ENCODE measurements at places on chromosomes 12 and 14.
A peak's percentile ranks its signal among the peaks of the same experiment; 100 is the strongest.

DNA sequence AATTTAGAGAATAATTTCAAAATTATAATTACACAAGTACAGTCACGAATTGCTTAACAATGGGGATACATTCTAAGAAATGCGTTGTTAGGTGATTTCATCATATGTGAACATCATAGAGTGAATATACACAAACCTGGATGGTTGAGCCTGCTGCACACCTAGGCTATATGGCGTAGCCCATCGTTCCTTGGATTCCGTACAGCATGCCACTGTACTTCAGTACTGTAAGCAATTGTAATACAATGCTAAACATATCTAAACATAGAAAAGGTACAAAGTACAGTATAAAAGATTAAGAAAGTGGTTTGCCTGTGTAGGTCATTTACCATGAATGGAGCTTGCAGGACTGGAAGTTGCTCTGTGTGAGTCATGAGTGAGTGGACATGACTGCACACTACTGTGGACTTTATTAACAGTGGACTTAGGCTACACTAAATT lies 286.2 kb downstream of the CACNA1C start:
- peak; percentile 74 for DNase-seq

DNA sequence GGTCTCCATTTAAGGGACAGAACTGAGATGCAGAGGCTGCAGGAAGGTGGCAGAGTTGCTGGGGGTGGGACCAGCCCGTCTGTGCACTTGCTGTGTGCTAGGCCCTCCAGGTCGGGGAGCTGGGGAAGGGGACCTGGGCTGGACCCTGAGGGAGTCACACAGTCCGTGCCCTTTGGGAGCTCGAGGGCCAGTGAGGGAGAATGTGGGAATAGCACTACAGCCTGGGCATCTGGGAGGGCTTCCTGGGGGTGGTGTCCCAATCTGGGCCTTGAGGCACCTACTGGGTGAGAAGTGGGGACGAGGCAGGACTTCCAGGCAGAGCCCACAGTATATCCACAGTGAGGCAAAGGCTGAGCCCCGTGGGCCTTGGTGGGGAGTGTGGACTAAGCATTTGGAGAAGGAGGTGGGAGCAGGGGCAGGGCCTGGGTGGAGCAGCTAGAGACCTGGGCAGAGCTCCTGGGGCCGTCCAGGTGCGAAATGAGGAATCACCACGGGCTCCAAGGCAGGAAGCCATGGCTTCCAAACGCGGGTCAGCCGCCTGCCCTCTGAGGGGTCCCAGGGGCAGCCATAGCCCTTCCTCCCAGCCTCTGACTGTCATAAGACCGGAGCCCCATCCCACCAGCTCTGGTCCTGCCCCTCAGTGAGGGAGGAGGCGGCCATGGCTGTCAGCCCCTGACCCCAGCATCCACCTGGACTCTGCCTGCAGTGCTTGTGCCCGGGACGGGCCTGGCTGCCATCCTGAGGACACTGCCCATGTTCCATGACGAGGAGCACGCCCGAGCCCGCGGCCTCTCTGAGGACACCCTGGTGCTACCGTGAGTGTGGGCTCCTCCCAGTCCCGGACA lies 6.6 kb downstream of the ASPG start:
- no peak for DNase-seq

GRCh38 chr12:53220694-53221202 lies 11.3 kb downstream of the RARG start:
- peak; percentile 60 for DNase-seq

- DNase-seq = no peak
Measured at GRCh38 chr14:74754157-74754556, 9.0 kb upstream of the YLPM1 start.

DNA sequence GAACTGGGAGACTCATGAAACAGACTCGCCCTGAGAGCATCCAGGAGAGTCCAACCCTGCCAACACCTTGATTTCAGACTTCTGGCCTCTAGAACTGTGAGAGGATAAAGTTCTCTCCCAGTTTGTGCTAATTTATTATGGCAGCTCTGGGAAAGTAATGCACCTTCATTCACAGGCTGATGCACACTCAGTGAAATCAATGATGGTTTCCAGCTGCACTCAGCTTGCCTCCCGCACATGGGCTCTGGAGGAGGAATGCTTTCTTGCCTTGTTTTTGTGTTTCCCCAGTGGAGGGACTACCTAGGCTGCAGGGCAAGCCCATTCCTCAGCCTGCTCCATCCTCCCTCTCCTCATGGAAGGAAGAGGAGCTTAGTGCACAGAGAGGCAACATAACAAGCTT lies 45.7 kb downstream of the TMEM132C start:
- DNase-seq = no peak

- DNase-seq = no peak
Measured at GRCh38 chr12:113248051-113248825, 27.0 kb downstream of the TPCN1 start.

DNA sequence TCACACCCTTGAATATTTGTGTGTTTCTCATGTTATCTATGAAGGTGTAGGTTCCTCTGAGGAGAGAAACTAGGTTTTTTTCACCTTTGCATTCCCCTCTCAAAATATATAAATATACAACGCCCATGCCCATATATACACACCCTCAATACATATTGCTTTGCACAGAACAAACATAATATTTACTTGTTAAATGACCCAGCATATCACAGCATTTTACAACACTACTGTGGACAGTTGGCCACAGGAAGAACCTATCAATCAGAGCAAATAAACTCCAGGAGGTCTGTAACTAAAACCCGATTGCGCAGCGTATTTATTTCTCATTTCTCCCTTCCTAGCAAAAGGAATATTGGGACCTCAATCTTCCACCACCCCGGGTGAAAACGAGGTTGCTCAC lies 196.0 kb downstream of the SLC5A8 start:
- DNase-seq = no peak

DNA sequence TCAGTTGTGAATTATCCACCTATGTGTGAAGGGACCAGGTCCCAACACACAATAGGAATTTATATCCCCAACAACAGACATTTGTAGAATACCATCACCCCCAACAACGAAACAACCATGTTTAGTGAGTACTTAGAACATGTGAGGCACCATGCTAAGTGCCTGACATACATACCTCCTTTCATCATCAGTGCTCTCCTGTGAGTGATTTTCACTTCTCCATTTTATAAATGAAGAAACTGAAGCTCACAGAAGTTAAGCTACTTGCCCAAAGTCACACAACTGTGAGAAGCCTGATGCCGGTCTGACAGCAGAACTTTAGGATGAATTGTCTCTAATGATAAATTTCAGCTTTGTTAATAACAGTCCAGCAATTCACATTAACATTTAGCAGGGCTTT lies 35.4 kb downstream of the SPTB start:
- DNase-seq = no peak

DNA sequence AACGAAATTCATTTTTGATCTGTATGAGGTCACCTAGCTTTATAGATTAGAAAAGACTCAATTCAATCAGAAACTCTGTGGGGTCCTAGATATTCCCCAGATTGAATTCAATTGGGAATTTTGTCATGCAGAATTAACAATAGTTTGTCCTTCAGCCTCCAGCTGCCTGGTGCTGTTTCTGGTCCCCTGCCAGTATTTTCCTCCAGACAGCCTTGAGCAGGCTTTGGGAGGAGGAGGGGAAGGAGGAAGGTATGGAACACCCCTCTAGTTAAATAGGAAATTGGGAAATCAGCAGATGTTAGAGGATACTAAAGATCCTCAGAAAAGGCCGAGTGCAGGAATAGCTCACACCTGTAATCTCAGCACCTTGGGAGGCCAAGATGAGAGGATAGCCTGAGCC lies 10.6 kb downstream of the GRIP1 start:
- no peak for DNase-seq

DNA sequence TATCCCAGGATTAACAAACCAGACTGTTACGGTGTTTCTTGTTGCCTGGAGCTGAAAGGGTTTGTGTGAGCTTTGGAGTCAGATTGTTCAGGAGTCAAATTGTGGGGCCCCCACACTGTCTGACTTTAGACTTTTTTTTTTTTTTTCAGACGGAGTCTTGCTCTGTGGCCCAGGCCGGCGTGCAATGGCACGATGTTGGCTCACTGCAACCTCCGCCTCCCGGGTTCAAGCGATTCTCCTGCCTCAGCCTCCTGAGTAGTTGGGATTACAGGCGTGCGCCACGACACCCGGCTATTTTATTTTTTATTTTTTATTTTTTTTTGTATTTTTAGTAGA lies 847 bp downstream of the TSFM start:
- no peak for DNase-seq

DNA sequence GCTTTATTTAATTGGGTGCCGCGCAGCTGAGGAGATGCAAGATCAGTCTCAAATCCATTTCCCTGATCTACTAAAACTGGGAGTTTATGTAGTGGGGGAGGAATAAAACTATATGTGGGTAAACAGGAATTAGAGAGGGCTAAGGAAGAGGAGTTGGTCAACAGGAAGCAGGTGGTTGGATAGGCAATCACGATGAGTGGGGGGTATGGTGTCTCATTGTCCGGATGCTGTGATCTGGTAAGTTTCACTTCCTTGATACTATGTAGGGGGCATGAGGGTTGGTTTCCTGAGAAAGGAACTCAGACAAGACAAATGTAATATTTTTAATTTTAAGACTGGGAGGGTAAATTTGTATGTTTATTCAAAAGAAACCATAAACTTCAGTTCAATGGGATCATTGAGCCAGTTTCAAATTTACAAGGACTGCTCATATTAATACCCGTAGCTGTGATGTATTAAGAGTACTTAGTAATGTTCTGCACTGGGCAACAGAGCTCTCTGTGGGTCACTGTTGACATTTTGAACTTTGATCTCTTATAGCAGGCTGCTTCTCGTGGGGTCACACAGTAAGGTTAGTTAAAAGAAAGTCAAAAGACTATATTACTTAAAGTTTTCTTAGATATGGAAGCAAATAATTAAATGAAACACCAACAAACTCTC lies 786.2 kb upstream of the FBXO33 start:
- no peak for DNase-seq

DNA sequence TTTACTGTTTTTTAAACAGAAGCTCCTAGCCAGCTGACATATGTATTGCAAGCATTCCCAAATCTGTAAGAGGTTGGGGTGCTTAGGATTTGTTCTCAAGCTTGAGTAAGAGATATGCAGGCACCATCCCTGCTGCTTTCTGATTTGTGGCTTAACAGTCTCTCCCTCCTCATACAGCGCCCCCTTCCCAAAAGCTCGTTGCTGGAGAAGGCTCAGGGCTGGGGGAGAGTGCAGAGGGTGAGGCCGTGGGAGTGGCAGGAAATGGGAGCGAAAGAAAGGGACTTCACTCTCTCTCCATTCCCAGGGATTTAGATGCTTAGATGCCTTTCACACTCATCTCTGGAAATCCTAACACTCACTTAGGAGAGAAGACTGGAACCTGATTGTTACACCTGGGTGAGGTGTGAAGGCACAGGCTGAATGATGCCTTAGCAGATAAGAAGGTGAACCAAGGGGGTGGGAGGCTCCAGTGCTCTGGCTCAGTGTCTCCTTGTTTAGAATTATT lies 172.0 kb downstream of the C12orf75 start:
- no peak for DNase-seq

GRCh38 chr12:7637615-7638014 lies 28.1 kb downstream of the APOBEC1 start:
- DNase-seq = no peak

DNA sequence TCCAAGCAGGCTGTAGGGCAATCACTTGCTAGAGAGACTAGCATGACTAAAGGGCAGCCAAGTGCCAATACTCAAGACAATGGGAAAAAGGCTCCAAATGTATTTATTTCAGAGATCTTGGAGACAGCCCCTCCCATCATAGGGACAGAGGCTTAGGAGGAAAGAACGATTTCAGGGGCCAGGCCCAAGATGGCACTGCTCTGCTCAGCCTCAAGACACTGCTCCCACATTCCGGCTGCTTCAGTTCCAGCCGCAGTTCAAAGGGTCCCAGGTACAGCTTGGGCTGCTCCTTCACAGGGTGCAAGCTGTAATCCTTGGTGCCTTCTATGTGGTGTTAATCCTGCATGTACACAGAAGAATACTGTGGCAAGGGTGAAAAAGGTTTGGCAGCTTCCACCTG lies 19.4 kb upstream of the OR4K5 start:
- DNase-seq = no peak

DNA sequence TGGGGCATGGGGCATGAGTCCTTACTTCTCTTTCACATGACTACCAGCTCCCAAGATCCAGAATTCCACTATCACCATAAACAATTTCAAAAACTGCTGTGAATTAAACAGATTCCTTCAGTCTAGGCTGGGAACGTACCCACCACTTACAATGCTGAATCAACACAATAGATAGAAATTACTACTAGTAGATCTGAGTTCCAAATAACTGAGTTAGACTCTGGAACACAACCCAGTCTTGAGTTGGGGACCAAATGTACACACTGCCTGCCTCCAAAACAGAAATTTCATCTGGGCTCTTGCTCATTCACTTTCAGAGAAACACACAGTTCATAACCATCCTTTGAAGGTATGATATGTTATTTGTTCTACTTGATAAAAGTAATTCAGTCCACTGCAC lies 8.9 kb downstream of the CORO1C start:
- no peak for DNase-seq

DNA sequence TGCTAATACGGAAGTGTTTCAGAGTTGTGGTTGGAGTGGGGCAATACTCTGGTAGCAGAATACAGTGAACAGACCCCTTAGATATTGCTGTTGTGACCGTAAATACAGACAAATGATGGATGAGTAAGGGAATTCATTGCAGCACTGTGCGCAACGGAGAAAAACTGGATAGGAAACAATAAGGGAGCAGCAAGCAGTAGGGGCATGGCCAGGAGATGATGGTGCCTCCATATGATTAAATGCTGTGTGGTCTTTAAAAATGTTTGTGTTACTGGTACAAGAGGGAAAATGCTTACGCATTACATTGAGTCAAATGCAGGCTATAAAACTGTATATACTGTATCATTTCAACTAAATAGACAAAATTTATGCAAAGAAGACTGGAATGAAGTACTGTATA lies 61.6 kb downstream of the EML1 start:
- DNase-seq = no peak

DNA sequence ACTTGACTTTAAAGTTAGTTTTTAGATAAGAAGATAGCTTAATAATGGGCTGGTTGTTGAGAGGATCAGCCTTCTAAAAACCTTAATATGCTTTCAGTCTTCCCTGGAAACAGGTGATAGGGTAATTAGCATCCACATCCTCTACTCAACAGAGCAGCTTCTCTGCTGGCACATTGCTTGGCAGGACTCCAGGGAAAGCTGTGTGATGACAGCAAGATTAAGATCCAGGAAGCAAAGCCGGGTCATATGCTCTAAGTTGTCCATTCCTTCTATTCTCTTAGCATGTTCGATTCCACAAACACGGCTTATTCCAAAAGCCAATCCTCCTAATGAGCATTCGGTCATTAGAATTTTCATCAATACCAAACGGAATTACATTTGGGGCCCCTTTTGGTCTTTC lies 87.0 kb downstream of the HMGA2 start:
- no peak for DNase-seq

GRCh38 chr12:100859063-100859627 lies 64.6 kb downstream of the ANO4 start:
- DNase-seq = no peak

GRCh38 chr12:14156606-14157005 lies 175.2 kb upstream of the GRIN2B start:
- DNase-seq = no peak

DNA sequence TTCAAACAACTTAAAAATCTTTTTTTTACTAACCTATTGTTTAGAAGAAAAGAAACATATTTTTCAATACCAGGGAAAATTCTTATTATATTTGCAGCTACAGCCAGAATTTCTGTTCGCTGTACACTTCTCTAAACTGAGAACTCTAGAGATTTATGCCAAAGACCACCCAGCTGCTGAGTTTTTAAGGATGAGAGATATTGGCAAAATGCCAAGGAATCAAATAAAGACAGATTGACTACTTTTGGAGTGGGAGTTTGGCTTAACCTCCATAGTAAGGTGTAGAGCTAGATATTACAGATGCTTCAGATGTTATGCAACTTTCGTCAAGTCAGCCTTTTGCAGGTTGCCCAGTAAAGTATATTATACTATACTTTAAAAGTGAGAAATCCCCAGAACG lies 71.8 kb downstream of the TTLL5 start:
- DNase-seq = no peak

All from non-pigmented ciliary epithelial cell (primary cell).